Activated gamma-delta T cell treated with anti-CD3 and anti-CD28 coated beads, Interleukin-2, amount 50 U/mL, for 16 hours (primary cell): ENCODE measurements at places on chromosomes 1 and 21.

- DNase-seq = no peak
Measured at GRCh38 chr1:80154176-80154575, 1147.6 kb upstream of the ADGRL4 start.

GRCh38 chr1:209434066-209434465, 149.4 kb upstream of the CAMK1G start:
- no peak for DNase-seq

- no peak for DNase-seq
Measured at GRCh38 chr1:214026985-214027384, 39.2 kb downstream of the PROX1 start.

- no peak for DNase-seq
Measured at GRCh38 chr1:69058454-69058853, 509.3 kb upstream of the LRRC7 start.

- DNase-seq = no peak
Measured at GRCh38 chr1:57473448-57473847, 49.6 kb upstream of the DAB1 start.

- DNase-seq = no peak
Measured at GRCh38 chr1:188582911-188583532, 1754.3 kb downstream of the PLA2G4A start.

DNA sequence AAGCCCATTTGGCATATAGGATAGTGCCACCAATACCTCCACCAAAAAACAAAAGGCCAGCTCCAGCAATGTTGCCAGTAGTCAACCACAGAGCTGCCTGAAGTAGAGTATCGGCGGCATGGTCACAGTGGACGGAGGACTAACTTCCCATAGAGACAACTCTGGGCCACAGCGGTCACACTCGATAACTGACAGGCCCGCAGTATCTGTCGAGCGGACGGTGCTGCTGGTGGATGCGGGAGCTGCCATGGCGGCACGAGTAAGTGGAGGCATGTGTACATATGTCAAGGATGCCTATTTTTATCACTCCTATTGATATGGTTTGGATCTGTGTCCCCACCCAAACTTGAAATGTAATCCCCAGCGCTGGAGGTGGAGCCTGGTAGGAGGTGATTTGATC, 4.1 kb downstream of the KRTAP12-1 start:
- no peak for DNase-seq

DNA sequence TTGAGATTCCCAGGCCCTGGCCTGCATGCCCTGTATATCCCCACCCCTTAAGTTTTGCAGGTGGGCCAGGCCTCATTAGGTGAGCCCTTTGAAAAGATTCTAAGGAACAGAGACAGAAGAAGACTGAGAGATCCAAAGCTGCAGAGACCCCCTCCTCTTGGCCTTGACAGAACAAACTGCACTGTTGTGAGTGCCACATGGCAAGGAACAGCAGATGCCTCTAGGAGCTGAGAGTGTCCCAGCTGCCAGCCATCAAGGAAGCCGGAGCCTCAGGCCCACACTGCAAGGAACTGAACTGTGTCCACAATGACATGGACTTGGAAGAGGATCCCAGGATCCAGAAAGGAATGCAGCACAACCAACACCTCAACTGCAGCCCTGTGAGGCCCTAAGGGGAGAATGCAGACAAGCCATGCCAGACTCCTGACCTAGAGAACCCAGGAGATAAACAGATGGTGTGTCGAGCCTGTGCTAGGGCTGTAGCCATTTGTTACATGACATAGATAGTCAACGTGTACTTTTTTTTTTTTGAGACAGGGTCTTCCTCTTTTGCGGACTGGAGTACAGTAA, 182.7 kb downstream of the AJAP1 start:
- DNase-seq = no peak

- no peak for DNase-seq
Measured at GRCh38 chr1:182672487-182672836, 11.9 kb downstream of the RGS8 start.

GRCh38 chr1:200530623-200531261, 89.8 kb downstream of the KIF14 start:
- peak; percentile 14 for DNase-seq

DNA sequence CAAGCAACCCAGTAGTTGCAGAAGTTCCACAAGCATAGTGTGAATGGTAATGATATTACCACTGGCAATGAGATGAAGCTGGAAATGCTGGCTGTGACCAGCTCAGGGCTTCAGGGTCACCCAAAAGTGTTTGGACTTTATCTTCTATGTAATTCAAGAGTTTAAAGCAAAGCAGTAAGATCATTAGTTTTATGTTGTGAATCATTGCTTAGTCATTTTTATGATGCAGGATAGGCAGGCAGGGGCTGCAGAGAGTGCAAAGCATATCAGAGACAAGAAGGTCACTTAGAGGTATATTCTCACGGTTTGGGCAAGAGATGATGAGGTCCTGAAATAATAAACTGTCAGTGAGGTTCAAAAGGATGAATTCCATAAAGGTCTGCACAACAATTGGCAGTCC, 147.4 kb downstream of the OLFM3 start:
- DNase-seq = no peak

DNA sequence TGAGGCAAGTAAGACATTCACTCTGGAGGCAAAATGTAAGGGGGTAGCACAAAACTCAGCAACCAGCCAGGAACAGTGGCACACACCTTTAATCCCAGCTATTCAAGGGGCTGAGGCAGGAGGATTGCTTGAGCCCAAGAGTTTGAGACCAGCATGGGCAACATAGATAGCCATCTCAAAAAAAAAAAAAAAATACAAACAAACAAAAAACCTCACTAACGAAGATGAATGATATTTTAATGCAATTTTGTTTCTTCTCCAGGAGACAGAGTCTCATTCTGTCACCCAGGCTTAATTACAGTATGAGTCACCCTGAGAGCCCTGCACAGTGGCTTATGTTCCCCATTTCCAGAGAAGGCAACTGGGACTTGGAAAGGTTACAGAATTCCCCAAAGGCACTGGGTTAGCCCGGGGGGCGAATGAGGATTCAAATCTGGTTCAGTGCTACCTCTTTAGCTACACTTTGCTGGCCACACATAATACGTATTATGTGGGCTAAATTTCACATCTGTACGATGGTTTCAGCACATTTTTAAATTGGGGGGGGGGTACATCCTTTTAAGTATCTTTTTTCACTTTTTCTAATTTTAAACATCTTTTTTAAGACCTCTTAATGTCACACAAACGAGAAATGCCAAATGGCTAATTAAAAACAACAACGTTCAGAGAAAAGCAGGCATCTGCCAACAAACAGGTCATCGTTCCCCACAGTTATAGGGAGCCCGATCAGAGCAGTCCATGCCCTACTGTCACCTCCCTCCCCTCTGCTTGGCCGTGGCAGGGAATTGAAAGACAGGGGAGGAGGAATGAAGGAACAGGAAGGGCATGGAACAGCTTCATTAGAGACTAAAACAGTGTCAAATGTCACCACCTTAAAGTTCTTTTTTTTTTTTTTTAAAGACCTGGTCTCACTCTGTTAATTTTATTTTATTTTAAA, 3.5 kb downstream of the CELA2A start:
- DNase-seq = no peak

DNA sequence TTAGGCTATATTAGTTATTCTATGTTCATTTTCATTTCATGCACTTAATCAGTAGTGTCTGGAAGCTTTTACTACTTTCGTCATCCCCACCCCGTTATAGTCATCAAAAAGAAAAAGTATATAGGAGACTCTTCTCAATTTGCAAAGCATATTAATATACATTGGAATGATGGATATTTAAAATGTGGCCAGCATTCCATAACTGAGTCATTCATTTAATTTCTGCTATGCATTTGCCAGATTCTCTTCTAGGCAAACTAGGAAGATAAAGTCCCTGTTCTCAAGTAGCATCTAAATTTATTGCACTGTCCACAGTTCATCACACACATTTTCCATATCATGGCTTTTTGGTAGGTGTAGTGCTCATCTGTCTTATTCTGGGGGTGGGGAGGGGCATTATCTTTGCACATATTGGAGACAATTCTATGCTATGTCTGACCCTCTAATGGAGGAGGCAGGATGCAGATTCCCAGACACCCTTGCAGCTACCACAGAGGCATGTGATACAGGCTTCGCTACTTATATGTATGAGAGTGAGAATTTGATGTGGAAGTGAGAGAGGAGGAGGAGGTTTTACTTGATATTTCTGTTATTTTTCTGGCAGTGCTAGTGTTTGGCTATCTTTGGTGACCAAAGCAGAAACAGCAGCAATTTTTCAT, 125.8 kb downstream of the CTH start:
- no peak for DNase-seq

- DNase-seq = peak; percentile 52
Measured at GRCh38 chr1:91803847-91804545, 82.0 kb downstream of the TGFBR3 start.

DNA sequence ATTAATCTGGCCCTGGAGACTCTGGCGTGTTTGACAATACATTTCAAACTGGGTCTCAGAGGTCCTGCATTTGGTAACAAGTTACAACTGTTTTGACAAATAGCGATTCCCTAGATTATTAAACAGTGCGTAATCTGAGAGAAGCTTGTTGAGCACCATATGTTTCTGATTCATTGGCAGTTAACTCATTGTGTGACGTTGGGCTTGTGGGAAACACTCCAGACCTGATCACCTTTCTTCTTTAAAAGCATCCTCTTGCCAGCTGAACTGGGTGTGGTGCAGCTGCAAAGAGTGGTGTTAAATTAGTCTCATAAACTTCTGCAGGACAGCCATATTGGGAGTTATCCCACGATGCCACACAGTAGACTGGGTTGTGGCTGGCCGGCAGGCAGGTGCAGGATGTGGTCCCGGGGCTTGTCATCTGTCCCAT, 82.7 kb downstream of the CDC7 start:
- DNase-seq = no peak

- DNase-seq = no peak
Measured at GRCh38 chr1:46719689-46720088, 775 bp upstream of the EFCAB14 start.

DNA sequence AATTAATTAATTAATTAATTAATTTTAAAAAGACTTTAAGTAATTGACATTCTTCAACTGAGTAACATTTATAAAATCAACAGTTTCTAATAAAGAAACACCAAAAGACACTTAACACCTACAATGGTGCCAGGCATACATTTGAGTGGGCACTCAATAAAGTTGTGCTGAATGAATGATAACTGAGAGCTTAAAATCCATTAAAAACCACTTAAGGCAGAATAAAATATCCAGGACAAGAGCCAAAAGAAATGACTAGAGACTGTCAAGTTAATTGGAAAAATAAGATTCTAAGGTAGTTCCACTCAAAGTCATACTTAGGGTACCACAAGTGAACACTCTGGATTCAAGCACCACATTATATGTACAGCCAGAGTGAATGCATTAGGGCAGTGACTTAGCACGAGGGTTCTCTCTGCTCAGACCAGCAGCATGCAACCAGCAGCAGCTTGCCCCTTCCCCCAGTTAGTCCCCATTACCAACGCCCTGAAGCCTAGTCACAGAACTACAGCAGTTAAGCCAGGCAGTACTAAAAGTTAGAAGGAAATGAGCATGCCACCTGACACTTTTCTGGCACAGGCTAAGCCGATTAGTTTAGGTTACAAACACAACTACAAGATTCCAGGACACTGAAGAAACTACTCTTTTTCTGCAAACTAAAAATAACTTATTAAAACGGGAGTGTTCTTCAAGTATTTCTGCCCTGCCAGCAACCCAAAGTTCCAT, 46.5 kb downstream of the LUZP1 start:
- no peak for DNase-seq

DNA sequence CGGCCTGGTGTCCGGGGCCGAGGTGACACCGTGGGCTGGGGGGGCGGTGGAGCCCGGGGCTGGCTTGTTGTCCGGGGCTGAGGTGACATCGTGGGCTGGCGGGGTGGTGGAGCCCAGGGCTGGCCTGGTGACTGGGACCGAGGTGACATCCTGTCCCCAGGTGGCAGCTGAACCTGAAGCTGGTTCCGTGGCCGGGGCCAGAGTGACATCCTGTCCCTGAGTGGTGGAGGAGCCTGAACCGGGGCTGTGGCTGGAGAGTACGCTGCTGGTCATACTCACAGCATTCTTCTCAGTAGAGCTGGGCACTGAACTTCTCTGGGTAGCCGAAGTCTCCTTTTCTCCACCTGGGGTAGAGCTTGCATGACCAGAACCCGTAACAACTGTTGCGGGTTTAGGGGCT, 15.8 kb downstream of the THBS3 start:
- DNase-seq = no peak

- DNase-seq = no peak
Measured at GRCh38 chr1:219587801-219588561, 24.9 kb downstream of the ZC3H11B start.

DNA sequence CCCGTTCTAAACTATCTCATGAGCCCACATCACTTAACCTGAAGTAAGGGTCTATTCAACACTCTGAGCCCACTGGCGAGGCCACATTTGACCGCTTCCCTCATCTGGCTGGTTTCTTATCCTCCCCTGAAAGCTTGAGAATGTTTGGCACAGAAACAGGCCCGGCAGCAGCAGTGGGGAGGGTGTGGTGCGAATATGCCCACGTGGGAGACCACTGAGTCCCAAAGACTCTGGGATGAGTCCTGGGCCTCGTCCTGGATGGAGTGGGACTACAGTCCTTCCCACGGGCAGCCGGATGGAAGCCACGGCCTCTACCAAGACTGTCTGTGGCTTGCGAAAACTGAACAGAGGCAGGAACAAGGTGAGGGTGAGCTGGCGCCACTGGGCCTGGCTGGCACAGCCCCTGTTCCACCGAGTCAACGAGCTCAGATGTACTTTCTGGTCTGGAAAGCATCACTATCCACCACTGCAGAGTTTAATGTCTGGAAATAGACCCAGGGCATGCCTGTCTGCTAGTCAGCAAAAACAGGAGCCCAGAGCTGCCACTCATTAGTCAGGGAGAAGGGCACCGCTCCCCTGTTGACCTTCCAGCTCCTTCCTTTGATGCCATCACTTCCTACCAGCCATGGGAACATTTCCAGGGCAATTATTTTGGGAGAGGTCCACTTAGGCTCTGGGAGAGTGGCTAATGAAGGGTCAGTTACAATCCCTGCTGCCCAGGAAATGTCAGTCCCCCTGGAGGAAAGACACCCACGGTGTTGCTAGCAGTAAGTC, 386.6 kb downstream of the MATN1 start:
- DNase-seq = no peak

DNA sequence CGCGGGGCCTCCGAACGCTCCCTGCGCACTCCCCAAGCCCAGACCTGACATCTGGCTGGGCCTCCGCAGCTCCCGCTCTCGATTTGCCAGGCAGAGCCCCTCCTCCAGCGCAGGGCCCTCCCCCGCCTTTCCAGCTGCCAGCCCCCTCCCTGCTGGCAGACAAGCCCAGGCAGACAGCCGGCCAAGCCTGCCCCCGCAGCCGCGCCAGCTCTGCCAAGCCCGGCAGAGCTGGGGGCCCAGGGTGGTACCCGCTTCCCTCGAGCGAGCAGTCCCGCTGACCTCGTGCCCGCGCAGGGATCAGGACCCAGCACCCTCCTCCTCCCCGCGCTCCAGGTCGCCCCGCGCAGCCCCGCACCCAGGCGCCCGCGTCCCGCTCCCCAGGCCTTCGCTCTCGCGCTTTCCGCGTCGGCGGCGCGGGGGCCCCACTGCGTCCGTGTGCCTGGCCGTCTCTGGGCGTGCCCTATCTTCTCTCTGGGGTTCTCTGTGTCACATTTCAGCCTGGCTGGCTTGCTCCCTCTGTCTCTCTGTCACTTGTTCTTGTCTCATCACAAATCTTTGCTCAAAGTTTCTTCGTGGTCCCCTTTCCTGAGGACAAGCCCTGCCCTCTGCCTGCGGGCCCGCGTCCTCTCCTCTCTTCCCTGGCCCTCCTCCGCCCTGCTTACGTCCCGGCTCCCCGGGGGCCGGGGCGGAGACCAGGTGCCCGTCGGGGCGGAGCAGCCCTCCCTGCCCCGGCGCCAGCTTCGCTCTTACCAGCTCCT, 580 bp downstream of the INKA2 start:
- DNase-seq = peak; percentile 15
